ENCODE measurements at places on chromosomes 3 and 15.

- no peak for DNase-seq
Measured at GRCh38 chr3:32431481-32431880, 39.8 kb downstream of the CMTM7 start.

DNA sequence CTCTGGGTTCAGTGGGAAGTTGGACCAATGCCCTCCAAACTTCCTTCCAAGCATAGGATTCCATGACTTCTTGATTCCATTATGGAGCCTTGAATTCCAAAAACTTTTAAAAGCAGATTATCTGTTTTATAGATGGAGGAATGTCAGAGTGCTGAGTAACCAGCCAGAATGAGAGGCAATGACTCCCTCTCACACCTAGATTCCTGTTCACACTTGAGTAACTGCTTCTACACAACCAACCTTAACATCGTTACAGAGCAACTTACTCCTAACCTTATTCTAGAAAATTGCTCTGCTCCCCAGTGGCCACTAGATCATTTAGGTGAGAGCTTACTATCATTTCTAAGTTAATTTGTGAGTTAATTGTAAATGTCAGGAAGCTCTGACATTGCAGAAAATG lies 24.2 kb upstream of the NR2F2 start:
- DNase-seq, result no peak

DNA sequence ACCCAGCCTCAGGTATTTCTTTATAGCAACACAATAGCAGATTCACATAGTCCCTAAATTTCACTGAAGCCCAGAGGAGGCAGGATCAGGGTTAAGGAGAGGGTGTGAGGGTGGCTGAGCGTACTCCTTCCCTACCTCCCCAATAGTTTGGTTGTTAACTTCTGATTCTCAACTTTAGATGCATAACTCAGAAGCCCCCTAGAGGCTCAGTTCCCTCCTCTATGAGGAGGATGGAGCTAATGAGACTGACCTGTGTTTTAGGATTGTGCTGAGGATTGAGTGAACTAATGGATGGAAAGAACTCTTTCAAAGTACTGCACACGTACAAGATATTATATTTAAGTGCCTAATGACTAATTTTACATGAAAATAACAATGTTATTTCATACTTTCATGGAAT lies 249.3 kb upstream of the SOX14 start:
- DNase-seq, result no peak

DNA sequence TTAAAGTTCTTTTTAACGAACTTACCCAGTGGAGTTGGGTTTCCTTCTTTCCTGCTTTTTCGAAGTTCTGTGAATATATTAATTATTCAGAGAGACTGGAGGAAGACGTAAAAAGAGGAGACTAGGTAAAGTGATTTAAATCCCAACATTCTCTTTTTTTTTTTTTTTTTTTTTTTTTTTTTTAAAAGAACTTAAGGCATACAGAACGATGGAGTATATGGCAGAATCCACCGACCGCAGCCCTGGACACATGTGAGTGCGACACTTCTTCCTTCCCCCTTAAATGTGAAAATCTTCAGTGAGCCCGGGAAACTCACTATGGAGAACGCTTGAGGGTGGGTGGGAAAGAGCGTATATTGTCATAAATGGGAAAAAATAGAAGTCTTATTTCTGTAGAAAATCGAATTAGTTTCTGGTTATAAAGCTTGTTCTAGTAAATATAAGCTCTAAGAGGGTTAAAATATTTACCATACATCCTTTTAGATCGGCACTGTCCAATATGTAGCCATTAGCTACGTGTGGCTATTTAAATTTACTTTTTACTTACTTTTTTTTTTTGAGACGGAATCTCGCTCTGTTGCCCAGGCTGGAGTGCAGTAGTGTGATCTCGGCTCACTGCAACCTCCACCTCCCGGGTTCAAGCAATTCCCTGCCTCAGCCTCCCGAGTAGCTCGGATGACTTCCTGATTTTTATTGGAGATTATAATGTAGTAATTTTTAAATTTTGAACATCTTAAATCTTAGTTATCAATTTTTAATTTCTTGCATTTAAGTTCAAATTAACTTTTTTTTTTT lies 892 bp downstream of the NMD3 start:
- no peak for DNase-seq

GRCh38 chr3:189805375-189806067 lies 174.3 kb downstream of the TP63 start:
- DNase-seq, result no peak

GRCh38 chr3:190326361-190326760 lies 4.1 kb upstream of the CLDN1 start:
- no peak for DNase-seq
